ENCODE measurements at places on chromosomes 2 and 18. TPM values are rescaled to one million over a fixed set of nuclear protein-coding genes. Genes with fewer than 3 reads are reported as not detected.

The IL18R1 gene
- 19.4 TPM for total RNA-seq

The ZNF804A gene
- 3.6 TPM for total RNA-seq

GRCh38 chr2:85601771-85602475 is 575 bp downstream of the TMEM150A start:
- peak; percentile 56 for DNase-seq

GRCh38 chr2:196403471-196403870 is 232.1 kb upstream of the STK17B start:
- DNase-seq, result no peak

GRCh38 chr2:24354957-24355356 is 5.4 kb downstream of the ITSN2 start:
- DNase-seq, result no peak

GRCh38 chr2:46164529-46165301 is 132.5 kb upstream of the EPAS1 start:
- DNase-seq, result peak; percentile 73

DNA sequence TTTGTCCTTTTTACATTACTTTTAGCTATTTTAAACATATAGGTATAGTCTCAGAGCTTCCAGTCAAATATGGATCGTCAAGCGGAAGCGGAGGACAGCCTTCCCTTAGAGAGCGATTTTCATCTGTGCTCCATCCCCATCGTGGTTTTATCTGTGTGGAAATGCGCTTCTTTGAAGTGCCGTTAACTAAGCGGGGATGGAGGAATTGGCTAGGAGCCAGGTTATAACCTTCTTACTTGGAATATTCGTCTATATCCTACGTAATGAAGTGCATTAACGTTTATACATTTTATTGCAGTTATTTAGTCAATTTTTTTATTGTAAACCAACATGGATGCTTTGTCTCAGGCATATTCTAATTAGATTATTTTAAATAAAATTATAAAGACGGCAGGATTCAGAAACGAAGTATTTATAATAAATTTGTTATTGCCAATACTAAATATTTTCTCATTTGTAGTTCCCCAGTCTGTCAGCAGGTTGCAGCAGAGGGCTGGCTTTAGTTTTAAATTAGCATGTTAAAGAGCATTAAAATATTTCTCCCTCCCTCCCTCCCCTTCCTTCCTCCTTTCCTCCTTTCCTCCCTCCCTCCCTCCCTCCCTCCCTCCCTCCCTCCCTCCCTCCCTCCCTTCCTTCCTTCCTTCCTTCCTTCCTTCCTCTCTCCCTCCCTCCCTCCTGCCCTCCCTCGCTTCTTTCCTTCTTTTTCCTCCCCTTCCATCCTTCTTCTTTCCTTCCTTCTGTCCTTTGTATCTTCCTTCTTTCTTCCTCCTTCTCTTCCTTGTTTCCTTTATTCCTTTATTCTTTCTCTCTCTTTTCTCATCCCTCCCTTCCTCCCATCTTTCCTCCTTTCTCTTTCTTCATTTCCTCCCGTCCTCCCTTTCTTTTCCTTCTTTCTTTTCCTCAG is 80.6 kb upstream of the DOCK10 start:
- DNase-seq, result no peak

DNA sequence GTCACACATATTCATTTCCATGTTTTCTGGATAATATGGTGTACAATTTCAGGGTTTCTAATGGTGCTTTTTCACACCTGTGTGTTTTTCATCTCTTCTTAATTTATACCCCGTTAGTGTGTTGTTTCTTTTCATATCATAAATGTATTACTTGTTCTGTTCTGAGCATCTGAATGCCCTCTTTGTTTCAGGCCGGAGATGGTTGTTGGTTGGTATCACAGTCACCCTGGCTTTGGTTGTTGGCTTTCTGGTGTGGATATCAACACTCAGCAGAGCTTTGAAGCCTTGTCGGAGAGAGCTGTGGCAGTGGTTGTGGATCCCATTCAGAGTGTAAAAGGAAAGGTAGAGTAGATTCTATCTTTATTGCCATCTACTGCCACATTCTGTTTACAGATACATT is 45.1 kb upstream of the TBR1 start:
- no peak for DNase-seq

DNA sequence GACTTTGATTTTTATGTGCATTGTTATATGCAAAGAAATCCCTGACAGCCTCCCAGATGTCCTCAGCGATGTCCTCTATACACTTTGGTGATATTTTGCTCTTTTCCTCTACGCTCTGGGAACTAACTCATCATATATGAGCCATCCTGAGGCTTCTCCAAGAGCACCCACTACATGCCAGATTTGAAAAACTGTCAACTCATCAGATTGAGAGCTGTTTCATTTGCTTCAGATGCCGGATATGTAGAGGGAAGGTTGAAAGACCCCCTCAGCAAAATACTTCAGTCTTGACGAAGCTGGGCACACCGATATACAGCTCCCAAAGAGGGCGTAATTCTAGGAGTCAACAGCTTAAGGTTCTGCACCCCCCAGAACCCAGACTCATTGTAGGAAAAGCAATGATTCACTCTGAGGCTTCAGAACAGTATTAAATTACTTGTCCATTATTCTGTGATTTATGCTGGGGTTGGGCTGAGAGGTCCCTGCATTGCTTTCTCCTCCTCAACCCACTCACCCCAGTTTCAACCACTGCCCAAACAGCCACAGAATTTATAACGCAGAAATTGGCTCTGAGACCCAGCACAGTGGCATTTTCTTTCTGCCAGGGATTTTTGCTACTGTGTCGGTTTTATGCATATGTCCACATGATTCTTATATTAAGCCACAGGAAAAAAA is 341.8 kb downstream of the ALK start:
- DNase-seq, result no peak

DNA sequence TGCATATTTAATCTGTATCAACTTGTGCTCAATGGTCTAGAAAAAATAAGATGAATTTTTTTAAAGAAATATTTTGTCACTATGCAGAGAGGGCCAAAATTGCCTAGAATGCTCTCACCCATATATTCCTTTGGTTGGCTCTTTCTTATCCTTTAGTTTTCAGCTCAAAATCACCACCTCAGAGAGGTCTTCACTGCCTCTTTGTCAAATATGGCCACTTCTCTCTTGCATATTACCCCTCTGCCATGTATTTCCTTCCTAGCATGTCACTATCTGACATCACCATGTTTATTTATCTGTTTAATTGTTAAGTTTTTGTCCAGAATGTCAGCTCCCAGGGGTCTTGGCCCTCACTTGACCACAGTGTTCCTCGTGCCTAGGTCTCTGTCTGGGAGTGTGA is 535.2 kb upstream of the CDH2 start:
- no peak for DNase-seq
